D721Med (cell line): ENCODE measurements at places on chromosomes 5 and 9.

DNA sequence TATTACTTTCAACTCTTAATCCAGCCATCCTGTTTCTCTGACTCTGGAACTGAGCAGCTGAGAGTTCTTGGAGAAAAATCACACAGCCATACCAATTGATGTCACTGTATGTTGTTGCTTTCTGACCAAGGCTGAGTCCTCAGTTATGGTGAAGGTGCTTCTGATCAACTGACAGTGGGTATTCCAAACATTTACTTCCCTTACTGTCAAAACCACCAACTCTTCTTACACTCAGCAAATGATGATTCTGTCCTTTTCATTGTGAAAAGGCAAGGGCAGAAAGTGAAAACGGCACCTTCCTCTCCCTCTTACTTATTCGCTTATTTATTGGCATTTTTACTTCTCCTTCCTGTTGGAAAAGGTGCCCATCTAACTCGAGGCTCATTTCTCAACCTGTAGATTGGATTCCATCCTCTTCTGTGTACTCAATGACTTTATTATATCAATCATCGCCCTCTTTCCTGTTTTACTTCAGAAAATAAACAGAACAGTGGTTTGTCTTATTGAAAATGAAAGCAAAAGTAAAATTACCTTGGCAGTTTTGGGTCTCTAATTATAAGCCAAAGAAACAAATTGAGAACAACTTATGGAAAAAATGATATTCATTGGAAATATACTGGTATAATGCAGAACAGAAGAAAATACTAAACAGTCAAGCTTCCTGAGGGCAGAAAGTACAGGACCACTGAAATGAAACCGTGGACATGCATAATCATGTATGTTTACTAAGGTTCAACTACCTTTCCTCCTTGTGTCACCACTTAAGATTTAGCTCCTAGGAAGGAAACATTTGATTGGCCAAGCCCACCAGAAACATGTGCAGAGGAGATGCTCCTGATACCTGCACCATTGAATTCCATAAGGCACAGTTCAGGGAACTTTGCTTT lies 104.5 kb upstream of the CHD1 start:
- no peak for DNase-seq

DNA sequence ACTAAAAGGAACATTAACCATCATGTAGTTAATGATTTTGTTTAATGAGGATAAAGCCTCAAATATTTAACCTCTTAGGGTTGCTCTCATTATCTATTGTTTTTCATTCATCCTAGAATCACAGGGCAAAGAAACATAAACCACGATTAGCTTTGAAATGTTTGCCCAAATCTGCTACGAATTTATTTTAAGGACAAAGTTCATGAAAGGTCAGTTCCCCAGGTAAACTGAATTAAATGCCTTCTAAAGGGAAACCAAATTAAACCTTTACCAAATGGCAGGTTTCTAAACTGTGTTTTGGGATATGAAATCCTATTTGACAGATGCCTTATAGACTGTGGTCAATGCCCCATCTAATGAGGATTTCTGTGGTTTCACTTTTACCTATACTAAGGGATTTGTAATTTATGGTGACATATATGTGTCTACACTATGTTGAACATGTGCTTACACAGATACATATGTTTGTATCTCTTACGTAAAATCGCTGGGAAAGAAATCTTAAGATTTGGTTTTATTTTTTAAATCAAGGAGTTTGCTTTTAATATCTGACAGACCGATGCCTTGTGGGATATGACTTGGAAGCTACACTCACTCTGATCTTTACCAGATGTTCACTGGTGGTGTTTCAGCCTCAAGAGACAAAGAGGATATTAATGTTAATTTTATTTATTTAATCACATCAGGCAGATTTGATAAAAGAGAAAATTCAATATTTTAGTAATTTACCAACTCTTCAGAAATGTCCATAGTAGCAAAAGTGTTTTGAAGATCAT lies 188.4 kb downstream of the GLIS3 start:
- DNase-seq: no peak

GRCh38 chr5:1137567-1138444 lies 25.9 kb upstream of the SLC12A7 start:
- no peak for DNase-seq

DNA sequence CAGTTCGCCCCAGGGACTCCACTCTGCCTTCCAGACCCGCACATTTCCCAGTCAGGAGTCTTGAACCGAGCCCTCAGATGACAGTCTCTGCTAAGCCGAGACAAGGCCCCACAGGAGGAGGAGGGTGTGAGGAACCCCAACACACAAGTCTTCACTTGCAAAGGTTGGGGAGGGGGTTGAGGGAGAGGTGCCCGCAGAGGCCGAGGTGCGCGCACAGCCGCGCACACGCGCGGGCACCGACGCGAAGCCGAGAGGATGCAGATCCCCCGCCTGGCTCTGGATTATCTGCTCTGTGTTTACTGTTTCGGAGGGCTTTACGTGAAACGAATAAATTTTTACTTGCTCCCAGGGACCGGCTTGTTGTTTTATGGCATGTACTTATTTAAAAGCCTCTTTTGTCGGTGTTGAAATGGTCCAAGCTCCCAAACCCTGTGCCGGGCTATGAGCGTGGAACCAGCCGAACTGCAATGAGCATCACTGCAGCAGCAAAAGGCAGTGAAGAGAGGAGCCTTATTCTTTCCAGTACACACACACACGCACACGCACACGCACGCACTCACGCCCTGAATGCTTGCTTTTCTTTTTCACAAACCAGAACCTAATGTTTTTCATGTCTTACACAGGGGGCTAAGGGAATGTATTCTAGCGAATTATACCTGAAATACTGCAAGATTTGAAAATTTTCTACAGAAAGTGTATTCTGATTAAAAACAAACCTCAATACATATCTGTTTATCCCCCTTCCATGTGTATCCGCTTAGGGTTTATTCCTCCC lies 297.7 kb downstream of the PARP8 start:
- DNase-seq: no peak

- no peak for DNase-seq
These were observed 21.4 kb upstream of the EDIL3 start for GRCh38 chr5:84406111-84406510.

GRCh38 chr9:111649016-111649415 lies 12.4 kb upstream of the GNG10 start:
- no peak for DNase-seq

DNA sequence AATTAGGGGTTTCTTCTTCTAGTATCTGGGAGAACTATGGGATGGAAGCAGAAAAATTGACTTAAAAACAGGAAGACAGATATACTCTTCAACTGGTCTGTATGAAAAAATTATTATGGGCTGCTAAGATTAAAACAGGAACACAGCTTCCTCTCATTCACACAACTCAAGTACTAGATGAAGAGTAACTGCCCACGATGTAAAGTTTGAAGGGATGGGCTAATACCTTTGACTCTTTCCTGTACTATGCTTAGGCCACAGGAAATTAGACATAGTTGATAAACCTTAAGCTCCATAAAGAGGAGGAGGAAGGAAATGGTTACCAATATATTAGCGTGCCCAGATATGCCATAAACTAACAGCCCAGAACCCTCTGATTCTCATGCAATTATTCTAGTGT lies 88.6 kb downstream of the ANKRD31 start:
- no peak for DNase-seq

GRCh38 chr5:117788596-117788995 lies 1199.8 kb downstream of the DTWD2 start:
- no peak for DNase-seq

DNA sequence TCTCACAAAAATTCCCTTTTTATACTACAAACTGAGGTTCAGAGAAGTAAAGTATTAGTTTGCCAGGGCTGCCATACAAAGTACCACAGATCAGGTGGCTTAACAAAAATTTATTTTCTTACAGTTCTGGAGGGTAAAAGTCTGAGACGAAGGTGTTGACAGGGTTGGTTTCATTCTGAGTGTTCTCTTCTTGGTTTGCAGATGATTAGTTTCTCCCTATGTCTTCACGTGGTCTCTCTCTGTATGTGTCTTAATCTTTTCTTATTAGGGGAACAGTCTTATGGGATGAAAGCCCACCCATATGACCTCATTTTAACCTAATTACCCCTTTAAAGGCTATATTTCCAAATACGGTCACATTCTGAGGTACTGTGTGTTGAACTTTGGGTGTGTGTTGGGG lies 274.2 kb downstream of the BRINP1 start:
- no peak for DNase-seq

GRCh38 chr5:133317558-133317957 lies 265.7 kb downstream of the HSPA4 start:
- no peak for DNase-seq

- DNase-seq: no peak
These were observed 162.3 kb upstream of the ZNF462 start for GRCh38 chr9:106700676-106701075.

DNA sequence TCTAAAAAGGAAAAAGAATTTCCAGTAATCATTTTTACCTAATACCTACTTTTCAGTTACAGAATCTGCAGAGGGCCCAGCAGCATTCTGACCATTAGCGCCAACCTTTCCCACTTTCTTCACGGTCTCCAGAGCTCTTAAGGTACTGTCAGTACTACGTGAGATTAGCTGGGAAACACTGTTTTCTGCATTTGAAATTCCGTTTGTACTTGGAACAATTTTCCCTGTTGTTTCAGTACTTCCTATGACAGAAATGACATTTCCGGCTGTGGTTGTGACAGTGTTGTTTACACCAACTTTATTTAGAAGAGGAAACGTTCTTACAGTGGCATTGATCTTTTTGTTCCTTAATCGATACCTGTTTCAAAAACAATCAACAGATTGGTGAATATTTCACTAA lies 36.9 kb upstream of the PDCL start:
- no peak for DNase-seq

DNA sequence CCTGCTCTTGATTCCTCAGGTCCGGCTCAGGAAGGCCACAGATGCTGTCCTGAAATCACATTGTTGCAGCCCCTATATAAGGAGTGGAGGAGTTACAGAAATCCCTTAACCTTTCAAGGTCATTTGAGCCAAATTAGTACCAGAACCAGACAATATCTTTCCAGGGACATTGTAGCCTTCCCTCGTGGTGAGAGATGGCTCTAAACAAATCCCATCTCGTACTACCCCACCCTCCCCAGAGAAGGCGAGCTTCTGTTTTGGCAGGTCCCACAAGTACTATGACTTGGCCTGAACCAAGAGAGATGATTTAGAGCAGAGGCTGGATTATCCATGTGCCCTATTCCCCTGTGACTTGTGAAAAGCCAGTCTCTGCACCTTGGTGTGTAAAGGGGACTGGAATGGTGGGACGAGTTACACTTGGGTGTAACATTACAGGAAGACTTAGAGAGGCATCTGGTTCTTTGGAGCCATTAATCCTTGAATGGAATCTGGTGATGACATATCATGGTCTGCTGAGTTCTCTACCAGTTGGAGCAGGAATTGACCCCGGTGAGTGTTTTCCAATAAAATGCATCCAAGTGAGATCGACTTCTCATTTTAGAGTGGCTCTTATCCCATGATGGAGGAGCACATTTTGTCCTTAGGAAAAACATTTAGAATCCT lies at the start of gene FAM240B:
Gene FAM240B (minus strand): TSS at position 51 of the 663 bp plus-strand sequence. CDS start 16,134 bp downstream, outside the sequence.
- DNase-seq: no peak

DNA sequence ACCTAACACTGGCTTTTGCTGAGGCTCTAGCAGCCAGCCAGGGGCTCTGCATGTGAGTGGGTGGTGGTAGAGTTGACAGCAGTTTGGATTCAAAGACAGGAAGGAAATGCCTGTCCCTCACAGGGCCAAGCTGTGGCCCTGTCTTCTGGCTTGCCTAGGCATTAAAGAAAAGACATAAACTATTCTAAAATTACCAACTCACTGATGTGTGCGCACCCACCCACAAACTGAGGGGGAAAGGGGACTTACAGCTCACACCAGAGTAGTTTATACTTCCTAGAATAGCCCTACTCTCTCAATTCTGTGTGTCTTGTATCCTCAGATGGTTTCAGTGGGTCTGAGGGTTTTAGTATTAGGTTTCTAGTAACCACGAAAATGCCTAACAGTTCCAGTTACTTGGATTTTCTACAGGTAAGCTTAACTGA lies 18.3 kb upstream of the IL13 start:
- DNase-seq: no peak

DNA sequence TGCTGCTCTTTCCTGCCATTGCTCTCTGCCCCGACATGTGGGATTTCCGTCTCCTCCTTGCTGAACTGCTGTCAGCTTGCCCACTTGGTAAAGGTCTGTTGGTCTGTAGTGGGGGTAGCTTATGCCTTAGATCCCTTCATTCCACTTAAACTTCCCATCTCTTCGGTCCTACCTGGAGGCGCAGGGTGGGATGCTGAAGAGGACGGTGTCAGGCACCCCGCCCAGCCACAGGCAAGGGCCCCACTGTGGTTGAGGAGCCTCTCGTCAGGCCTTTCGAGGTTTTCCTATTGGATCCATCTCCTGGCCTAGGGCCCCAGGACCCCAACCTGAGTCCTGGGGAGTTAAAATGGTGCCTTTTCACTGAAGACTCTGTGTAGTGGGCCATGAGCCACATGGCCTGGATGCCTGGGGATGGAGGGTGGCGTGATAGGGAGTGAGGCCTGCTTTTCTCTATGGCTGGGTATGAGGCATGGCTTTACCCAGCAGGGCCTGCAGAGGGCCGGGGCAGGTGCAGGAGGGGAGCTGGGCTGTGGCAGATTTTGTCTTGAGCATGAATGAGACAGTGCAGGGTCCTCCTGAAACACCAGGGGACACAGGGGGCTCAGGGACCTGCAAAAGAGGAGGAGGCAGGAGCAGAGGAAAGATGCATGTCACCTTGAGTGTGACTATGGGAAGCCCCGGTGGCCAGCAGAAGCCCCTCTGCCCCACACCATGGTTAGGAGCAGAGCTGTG lies 25.8 kb upstream of the RNF130 start:
- no peak for DNase-seq

- DNase-seq: no peak
These were observed 106.8 kb upstream of the CD180 start for GRCh38 chr5:67303356-67303755.

DNA sequence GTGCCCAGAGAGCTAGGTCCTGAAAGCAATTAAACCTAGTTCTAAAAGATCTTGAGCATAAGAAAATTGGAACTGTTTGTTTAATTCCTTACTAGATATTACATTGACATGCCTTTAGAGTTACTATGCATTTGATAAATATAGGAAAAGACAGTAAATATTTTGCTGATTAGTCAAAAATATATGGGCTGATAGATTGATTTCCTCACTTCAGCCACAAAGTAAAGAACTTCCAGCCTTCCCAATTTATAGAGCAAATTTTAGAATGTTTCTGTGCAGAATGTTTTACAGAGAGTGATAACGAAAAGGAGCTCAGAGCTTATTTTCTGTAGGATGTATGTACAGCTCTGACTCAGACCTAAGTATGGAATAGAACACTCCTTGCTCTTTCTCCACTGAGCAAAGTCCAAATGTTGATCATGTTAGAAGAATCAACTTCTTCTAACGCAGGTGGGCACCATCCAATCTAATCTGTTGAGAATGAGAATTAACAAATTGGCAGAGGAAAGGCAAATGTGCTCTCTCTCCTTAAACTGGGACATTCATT lies 72.9 kb upstream of the PAM start:
- DNase-seq: no peak

- DNase-seq: no peak
These were observed 413.8 kb downstream of the KDM4C start for GRCh38 chr9:7171396-7172153.

DNA sequence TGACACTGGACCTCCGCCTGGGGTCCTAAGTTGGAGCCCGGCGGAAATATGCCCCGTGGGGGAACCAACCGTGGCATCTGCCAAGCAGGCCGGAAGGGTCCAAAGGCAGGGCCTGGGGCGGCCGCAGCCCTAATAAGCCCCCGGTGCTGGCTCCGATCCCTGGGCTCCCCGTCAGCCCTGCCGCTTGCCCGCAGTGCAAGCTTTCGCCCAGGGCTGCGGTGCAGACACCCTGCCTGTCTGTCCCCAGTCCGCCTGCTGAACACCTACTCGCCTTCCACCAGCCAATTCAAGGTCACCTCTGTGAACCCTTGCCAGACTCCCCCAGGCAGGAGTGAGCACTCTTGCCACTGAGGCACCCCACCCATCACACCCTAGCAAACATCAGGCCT lies 502 bp upstream of the PTGR1 start:
- no peak for DNase-seq
